Hippocampal formation (tissue), 2 donors: ENCODE measurements at places on chromosomes 1 and 21.

DNA sequence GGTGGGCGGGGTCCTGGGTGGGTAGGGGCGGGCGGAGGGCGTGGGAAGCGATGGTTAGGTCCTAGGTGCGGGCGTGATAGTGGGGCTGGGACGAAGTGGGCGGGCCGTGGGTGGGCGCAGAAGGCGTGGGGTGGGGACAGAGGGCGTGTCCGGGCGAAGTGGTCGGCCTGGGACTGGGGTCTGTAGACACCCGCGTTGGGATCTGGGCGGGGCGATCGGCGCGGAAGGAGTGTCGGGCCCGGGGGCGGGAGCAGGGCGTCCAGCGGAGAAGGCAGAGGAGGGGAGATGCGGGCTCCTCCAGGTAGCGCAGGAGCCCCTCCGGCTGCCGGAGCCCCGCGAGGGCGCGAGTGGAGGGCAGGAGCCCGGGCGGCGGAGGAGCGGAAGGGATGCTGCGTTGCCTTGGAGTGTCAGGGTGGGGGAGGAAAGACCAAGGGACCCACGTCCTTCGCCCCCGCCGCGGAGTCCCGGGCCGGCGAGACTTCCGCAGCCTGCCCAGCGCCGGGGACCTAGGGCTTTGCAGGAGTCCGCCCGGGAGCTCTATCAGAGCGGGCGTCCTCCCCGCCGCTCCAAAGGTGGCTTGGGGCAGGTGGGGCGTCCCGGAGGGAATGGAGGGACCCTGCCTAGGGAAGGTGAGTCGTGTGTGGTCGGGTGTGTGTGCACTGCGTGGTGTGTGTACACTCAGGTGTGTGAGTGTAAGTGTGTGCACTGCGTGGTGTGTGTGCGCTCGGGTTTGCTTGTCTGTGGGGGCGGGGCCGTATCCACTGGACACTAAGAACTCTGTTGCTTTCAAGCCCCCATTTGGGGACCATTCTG, 27.0 kb upstream of the PRSS38 start:
- no peak for DNase-seq

GRCh38 chr1:178057912-178058534, 35.9 kb upstream of the RASAL2 start:
- peak; percentile 33 for DNase-seq

- DNase-seq: no peak
Observed at GRCh38 chr1:165228676-165229075, 127.8 kb downstream of the LMX1A start.

DNA sequence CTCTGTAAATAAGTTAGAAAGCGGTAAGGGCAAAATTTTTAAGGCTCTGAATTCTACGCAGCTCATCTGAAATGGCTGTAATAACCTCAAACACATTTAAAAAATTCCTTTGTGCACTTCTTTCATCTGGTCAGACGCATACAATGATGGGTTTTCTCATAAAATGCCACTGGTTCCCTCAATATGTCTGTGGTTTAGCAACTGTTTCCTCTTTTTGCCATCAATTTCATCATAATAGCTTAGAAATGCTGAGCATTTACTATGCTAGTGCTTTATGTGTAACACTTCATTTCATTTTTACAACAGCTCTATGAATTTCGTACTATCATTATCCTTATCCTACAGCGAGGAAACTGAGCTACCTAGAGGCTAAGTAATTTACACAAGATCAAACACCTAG, 35.3 kb upstream of the DMRTA2 start:
- DNase-seq: no peak

GRCh38 chr1:229336345-229336744, 6.5 kb downstream of the CCSAP start:
- no peak for DNase-seq

- no peak for DNase-seq
Observed at GRCh38 chr1:89270423-89270822, 2.2 kb downstream of the GBP5 start.

GRCh38 chr1:242412921-242413320, 111.6 kb downstream of the PLD5 start:
- DNase-seq: no peak

- DNase-seq: no peak
Observed at GRCh38 chr1:108829498-108829916, 27.4 kb downstream of the AKNAD1 start.

GRCh38 chr1:90220496-90220895, 225.6 kb downstream of the ZNF326 start:
- DNase-seq: no peak

DNA sequence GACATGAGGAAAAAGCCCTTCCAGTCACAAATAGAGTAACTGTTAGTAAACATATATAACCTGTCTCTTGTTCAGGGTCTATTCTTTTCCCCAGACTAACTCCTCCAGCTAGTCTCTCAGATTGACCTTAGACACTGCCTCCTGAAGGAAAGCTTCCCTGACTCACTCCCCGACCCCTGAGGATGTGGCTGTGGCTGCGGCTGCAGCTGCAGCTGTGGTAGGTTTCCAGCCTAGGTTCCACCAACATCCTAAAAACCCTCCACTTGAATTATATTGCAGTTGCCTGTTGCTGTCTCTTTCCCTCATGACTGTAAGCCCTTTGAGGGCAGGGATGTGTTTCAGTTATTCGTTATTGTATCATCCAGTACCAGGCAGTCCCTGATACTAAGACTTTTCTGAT, 132.9 kb upstream of the C1orf21 start:
- DNase-seq: no peak

DNA sequence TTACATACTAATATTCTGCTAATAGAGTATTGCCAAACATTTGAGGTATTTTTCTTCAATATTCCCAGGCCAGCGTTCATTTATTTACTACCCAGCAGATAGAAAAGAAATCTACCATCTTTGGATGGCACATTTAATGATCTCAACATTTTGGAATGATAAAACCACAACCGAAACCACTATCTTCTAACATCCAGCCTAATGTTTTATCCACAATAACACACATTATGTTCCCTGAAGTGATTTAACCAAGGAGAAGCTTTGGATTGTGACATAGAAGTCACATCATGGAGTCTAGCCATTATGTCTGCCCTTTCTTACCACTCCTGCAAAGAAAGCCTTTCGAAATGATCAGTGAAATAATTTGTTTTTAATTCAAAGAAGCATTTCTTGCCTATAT, 497.1 kb upstream of the PLXNA2 start:
- no peak for DNase-seq

DNA sequence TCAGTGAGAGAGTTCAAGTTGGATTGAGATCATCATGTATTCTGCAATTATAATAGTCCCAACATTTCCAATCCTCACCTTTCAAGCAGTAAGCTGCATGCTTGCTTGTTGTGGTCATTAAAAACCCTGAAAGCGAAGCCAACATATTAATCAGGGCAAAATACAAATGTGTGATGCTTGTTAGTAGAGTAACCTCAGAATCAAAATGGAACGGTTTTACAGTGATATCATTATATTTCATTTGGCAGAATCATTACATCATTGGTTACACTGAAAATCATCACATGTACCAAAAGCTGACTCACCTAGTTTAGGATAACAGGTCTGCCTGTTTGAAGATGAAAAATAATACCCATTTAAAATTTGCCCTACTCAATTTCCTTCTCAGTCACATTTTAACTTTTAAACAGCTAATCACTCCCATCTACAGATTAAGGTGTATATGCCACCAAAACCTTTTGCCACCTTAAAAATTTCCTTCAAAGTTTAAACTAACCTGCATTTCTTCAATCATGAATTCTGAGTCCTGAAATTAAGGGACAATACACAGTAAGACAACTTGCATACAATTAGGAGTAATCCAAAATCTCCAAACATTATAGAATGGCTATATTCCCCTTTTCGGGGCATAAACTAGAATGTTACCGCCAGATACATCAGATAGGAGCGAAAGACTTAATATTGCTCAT, 3.5 kb downstream of the GAS5 start:
- no peak for DNase-seq

DNA sequence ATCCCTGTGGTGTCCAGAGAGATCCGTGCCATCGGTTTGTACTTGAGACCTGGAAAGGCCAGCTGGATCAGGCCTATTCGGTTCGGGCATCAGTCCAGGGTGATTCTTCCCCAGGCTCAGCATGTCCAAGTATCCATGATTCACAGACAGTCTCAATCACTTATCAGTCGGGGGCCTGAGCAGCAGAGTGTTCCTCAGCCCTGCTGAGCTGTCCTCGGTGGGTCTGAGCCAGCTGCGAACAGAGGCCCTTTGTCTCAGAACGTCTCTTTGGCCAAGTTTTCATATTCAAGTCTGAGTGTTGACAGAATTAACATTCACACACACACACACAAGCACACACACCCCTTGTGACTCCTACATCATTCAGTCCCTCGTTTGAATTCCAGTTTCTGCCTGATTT, 33.4 kb upstream of the OSBPL9 start:
- DNase-seq: peak; percentile 83

DNA sequence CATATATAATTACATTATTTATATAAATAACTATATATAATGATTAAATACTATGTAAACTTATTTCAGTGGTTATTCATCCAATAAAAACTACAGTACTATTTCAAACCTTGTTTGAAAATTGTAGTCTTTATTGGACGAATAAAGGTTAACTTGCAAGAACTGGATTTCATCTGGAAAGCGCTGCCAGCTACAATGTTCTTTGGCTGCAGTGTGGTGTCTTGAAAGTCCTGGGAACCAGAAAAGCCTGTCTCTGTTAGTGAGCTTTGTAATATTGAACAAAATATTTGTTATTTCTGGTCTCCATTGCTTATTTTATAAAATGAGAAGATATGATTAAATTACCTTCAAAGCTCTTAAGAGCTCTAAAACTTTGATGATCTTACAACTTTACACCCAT, 763.6 kb downstream of the ADGRL2 start:
- DNase-seq: no peak

DNA sequence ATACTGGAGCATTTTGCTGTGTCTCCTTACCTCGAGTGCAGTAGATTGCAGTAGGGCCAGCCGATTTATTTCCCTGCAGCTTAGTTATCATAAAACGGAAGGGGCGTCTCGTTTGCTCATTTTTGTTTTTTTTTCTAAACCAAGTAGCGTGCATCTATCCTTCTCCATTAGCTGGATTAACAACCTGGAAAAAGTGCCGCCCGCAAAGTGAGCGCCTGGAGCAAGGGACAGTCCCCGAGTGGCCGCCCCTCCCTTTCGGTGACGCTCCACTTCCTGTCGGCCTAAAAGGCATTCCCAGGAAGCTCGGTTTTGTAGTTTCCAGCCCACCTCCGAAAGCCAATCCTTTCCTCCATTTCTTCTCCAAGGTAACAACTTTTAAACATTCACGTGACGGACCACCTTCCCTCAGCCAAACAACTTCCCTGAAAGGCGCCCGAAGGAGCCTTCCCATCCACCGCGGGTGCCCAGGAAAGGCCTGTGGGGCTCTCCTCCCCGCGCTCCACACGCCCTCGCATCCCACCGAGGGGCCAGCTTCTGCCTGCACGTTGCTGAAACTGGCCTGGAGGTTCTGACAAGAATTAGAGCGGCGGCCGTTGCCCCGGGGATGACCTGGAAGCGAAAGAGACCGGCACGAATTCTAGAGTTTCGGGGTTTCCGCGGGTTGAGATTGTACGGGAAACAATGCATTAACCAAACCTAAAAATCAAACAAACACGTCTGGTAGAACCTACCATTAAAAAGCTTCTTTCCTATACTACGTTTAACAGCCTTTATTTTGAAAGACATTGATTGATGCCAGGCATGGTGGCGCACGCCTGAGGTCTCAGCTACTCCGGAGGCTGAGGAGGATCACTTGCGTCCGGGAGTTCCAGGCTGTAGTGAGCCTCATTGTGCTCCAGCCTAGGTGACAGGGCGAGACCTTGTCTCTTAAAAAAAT, at the start of gene EXTL2:
Gene EXTL2, minus strand, starts transcription at position 240 of the 937 bp plus-strand sequence. CDS start 6,085 bp downstream, outside the sequence.
- DNase-seq: peak; percentile 87

DNA sequence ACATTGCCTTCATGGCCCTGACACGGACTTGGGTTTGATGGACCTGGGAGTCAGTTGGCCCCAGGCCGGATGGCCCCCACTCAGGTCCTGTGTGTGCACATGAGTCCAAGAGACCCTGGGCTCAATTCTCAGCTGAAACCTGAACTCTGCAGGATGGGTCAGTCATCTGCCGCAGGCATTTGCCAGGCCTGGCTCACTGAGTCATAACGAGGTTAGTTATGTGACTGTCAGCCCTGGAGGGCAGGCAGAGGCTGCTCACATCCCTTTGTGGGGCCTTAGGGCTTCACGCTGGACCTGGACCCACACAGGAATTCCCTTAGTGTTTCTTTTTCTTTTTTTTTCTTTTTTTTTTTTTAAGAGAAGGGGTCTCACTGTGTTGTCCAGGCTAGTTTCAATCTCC, 46.5 kb downstream of the PSMG1 start:
- no peak for DNase-seq

GRCh38 chr1:209434066-209434465, 149.4 kb upstream of the CAMK1G start:
- peak; percentile 8 for DNase-seq

GRCh38 chr1:231310391-231310934, 27.2 kb downstream of the EXOC8 start:
- DNase-seq: no peak

DNA sequence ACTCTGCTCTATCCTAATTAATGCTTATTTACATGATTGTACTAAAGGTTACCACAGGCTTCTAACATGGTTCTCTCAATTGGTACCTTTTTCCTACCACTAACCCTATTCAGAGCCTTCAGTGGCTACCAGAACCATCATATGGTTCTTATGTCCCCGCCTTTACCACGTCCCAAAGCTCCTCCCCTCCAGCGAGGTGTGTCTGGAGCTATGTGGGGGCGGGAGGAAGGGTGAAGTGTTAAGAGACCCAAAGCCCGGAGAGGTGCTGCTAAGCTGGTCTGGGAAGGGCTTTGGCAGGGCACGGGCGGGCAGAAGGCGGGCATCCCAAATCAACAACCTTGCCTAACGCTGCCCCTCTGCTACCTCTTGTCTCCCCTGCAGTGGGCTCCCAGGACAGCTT, 10.0 kb downstream of the SPATA46 start:
- no peak for DNase-seq
